ENCODE measurements at places on chromosomes 3 and 15. TPM values are rescaled to one million over a fixed set of nuclear protein-coding genes. Genes with fewer than 3 reads are reported as not detected.

Gene NR2E3
- not detected for polyA plus RNA-seq

Gene SMCO1
- not detected for polyA plus RNA-seq

Gene ERICH6
- not detected for polyA plus RNA-seq

Gene ACTRT3
- polyA plus RNA-seq, result 0.45 TPM

Data from naive B cell (primary cell).